DND-41 (cell line): ENCODE measurements at places on chromosomes 6 and 20.

GRCh38 chr20:3010985-3011723 is 32.3 kb upstream of the GNRH2 start:
- DNase-seq = no peak

DNA sequence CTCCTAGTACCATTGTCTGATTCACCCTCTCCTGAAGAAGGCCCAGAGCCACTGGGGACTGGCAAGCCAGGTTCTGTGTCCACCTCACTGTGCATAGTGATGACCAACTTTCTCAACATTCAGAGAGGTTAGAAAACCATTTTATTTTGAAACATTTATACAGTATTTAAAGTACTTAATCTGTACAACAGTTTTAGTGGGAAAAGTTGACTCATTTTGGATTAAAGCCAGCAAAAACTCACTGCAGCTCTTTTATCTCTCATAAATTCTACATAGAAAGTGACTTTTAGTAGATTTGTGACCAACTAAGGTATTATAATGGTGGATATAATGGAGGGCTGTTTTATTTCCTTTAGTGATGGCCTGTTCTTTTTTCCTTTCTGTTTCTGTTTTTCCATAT is 9.7 kb downstream of the TULP4 start:
- no peak for DNase-seq

DNA sequence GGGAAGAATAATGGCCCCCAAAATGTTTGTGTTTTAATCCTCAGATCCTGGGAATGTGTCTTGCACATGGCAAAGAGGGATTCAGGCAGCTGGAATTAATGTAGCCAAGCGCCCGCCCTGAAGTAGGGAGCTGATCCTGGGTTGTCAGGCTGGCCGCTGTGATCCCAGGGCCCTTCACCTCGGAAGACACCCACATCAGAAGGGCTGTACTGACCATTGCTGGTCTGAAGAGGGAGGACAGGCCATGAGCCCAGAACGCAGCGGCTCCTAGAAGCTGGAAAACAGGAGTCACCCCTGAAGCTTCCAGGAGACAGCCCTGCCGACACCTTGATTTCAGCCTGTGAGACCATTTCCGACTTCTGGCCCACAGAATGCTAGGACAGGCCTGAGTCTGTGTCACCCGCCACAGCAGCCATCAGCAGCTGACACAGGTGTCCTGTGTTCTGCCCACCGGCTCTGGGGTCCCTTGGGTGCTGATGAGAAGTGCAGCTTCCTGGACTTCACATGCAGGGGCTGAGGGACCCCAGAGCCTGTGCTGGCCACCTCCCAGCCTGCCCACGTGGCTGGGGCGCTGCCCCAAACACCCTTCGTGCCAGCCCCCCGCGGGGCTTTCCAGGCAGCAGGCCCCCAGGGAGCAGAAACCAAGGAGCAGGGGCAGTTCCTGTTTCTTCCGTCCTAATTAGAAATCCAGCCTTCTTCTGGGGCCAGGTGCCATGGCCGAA is 86.3 kb downstream of the ERMARD start:
- no peak for DNase-seq

- no peak for DNase-seq
Measured at GRCh38 chr6:89454300-89454699, 21.3 kb downstream of the ANKRD6 start.

- no peak for DNase-seq
Measured at GRCh38 chr6:55379895-55380294, 52.6 kb downstream of the GFRAL start.

- no peak for DNase-seq
Measured at GRCh38 chr20:44089987-44090674, 96.9 kb downstream of the JPH2 start.

- no peak for DNase-seq
Measured at GRCh38 chr6:142429195-142429594, 127.4 kb downstream of the ADGRG6 start.

DNA sequence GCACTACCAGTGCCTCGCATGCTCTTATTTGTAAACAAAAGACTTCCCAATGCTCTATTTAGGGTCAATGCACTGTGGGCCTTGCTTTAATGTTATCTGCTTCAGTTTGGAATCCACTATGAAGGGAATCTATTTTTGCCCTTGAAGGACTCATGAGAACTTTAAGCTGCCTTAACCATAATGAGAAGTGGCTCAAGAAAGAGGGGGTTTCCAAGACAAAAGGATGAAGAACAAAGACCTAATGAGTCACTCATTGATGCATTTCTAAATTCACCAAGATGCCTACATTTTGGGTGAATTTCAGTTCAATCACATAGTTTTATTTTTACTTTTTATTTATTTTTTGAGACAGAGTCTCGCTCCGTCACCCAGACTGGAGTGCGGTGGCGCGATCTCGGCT is 228.2 kb downstream of the LY86 start:
- DNase-seq = no peak

DNA sequence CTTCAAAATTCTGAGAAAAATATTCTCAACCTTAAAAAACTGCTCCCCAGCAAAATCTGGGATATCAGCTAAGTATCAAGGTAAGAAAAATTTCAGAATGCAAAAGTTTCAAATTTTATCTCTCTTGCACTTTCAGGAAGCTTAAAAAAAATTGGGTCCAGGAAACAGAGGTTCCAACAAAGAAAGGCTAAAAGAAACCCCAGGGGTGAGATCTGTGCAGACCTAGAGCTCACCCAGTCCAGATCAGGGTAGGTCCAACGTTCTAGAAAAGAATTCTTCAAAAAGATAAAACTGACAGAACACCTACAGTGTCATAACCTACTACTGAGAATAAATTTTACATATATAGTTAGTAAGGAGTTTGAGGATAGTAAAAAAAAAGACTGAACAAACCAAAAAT is 23.5 kb downstream of the ILRUN start:
- DNase-seq = no peak

DNA sequence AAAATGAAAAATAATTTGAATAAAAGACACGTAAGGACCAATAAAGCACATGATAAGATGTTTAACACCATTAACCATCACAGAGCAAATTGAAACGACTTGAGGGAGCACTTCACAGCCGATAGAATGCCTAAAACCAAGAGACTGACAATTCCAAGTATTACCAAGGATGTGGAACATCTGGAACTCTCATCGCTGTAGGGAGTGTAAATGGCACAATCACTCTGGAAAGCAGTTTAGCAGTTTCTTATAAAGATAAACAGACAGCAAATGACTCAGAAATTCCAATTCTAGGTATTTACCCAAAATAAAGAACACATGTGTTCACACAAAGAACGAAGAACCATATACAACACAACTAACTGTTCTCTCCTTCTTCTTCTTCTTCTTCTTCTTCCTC is 8.5 kb upstream of the UBD start:
- DNase-seq = no peak

GRCh38 chr6:29710281-29710941 is 12.8 kb upstream of the HLA-F start:
- no peak for DNase-seq

- DNase-seq = no peak
Measured at GRCh38 chr6:164928057-164928727, 381.2 kb downstream of the C6orf118 start.

- peak; percentile 33 for DNase-seq
Measured at GRCh38 chr6:43817192-43817591, 47.2 kb downstream of the VEGFA start.
